ENCODE measurements at places on chromosomes 11 and 22.

DNA sequence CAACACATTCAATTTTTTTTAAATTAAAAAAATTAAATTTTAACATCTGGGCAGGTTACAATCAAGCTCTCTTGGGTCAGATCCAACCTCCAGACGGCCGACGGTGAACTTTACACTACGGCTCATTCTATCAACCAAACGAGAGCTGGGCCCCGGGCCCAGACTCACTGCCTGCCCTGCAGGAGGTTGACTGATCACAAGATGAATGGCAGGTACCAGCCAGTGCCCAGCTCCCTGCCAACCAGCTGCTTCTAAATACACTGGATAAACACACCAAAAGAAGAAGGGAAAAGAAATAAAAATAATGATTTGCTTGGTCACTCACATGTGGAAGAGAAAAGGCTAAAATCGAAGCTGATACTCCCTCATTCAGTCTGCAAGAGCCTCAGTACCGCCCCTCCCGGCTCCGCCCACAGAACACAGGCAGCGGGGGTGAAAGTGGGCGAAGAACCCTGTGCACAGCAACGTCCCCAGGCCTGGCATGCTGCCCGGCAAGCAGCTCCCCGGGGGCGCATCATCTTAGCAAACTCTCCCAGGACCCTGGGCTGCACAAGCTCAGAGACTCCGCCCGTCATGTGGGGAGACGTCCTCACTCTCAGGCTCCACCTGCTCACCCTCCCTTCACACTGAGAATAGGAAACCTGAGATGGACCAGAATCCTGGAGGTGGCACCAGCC, 303.4 kb downstream of the SHANK2 start:
- peak; percentile 97 for DNase-seq

DNA sequence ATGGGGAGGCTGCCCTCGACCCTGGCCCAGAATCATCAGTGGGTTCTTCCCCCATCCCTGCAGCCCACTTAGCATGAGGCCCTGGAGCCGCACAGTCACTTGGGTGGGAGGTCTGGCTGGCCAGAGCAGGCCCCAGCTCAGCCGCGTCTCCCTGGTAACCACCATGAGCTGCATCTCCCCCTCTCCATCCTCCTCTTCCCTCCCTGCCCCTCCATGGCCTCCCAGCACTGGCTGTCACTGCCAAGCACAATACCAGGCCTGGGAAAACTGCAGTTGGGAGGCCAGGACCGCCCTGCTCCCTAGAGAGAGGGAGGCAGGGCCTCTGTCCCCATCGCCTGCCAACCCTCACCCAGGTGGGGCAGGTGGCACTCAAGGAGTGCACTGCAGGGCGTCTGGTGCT, 8.0 kb downstream of the CSDC2 start:
- DNase-seq, result peak; percentile 84

DNA sequence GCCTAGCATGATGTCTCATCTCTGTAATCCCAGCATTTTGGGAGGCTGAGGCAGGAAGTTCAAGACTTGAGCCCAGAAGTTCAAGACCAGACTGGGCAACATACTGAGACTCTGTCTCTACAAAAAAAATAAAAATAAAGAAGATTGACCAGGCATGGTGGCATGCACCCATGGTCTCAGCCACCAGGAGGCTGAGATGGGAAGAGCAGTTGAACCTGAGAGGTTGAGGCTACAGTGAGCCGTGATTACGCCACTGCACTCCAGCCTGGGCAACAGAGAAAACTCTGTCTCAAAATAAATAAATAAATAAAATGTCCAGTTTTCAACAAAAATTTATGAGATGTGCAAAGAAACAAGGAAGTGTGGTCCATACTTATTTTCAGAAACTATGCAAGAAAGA, 28.3 kb downstream of the EFCAB6 start:
- no peak for DNase-seq

GRCh38 chr11:2542406-2542805, 97.6 kb downstream of the KCNQ1 start:
- DNase-seq, result no peak

DNA sequence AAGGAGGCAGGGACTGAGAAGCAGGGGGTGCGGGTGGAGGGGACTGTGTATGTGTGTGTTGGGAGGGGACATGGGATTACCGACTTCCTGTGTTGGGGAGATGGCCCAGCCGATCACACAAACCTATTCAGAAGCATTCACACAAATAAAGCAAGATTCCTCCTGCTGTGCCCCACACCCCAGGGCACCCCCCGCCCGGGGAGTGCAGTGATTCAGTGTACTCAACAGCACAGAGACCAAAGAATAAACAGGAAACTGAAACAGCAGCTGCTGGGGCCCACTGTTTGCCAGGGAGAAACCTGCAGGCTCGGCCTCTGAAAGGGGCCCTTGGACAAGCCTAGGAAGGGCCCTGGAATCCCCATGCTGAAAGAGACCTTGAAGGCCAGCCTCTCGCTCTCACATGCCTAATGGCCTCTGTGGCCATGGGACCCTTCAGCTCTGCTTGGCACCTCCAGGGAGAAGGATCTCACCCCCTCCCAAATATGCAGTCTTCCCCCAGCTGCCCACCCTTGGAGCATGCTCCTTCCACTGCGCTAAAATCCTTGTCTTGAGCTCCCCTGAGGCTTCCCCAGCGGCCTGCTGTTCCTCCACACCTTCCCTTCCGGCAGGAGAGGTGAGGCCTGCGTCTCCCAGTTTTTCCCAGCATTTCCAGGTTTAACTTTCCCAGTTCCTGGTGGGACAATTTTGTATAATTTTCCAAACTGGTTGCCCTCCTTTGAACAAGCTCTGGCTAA, 72.9 kb downstream of the CSNK2A3 start:
- DNase-seq, result no peak

DNA sequence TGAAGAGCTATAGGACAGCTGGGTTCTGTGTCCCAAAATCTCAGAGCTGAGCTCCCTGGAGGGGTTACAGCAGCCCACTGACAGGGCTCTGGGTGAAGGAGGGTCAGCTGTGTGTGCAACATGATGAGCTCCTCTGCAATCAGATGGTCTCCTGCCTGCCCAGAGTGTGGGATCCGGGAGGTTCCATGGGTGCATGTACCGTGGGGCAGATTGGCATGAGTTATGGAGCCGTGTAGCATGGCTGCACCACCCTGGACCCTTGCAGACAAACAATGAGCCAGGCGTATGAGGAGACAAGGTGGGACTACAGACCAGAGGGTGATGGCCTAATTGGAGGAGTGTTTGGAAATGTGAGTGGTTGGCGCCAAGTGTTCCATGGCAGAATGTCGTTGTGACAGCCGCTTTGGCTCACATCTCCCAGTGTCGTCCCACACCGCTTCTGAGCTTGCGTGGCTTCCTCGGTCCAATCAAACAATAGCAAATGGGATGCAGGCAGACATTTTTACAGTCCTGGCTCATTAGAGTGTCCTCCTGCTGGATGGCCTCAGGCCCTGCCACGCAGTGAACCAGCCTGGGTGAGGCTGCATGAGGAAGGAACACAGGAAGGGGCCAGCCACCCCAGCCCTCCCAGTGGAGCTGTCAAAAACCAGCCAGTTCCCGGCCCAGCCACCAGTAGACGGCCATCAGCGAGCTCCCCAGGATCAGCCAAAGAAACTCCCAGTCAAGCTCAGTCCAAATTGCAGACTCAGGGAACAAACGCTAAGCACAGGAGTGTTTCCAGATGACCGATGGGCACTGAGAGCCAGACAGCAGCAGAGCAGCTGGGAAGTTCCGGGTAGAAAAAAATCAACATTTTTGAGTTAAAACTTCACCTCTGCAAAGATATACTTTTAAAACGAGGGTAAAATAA, 1066.9 kb downstream of the BRD1 start:
- DNase-seq, result no peak

- DNase-seq, result no peak
Observed at GRCh38 chr11:117481885-117482284, 154.2 kb downstream of the CEP164 start.

GRCh38 chr11:63508009-63508408, 2.1 kb downstream of the LGALS12 start:
- no peak for DNase-seq

- no peak for DNase-seq
Observed at GRCh38 chr11:16827139-16827538, 88.7 kb downstream of the C11orf58 start.

DNA sequence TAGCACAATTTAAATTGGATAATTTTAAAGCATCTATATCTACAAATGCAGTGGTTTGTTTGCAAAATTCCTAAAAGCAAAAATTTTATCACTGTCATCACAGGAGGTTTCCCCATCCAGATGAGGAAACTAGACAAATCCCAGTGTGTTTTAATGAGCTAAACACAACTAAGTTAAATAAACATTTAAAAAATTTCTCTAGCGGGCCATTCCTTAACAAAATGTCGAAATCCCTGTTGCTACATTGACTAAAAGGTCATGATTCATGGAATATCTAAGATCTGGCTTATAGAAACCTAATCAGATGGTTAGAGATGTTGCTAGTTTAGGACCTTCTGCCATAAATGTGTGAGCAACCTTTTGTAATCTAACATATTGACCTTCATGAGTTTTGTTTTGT, 107.3 kb upstream of the BDNF start:
- DNase-seq, result no peak

GRCh38 chr11:45855308-45855707, 8.0 kb downstream of the CRY2 start:
- DNase-seq, result no peak

GRCh38 chr11:96185220-96185768, 157.7 kb downstream of the MAML2 start:
- no peak for DNase-seq

DNA sequence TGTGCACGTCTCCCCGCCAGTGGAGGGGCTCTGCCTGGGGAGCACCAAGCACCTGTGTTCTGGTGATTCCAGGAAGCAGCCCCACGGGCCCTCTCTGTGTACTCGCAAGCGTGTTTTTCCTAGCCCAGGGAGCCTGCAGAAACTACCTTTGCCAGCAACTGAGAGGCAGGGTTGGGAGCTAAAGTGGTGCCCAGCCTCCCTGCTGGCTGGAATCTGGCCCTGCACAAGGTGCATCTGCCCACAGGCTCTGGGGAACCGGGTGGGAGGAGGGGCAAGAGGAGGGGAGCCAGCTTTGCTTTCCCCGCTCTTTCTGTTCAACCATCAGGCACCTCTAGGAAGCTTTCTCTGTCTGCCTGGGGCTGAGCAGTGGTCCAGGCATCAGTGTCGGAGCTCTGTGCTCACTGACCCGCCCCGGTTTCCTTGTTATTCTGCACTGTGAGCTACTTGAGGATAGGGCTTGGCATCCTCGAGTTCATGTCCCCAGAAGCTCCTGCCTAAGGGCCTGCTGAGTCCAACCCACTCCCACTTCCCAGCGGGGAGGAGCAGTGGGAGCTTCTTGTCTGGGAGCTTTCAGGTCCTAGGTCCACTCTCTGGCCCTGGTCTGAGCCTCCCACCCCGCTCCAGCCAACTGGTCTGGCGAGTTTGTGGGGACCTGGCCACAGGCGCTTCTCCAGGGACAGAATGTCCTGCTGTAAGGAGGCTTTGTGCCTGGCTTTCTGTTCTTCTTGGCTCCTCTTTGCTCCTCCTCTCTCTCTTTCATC, 14.9 kb downstream of the DAGLA start:
- DNase-seq, result peak; percentile 17

DNA sequence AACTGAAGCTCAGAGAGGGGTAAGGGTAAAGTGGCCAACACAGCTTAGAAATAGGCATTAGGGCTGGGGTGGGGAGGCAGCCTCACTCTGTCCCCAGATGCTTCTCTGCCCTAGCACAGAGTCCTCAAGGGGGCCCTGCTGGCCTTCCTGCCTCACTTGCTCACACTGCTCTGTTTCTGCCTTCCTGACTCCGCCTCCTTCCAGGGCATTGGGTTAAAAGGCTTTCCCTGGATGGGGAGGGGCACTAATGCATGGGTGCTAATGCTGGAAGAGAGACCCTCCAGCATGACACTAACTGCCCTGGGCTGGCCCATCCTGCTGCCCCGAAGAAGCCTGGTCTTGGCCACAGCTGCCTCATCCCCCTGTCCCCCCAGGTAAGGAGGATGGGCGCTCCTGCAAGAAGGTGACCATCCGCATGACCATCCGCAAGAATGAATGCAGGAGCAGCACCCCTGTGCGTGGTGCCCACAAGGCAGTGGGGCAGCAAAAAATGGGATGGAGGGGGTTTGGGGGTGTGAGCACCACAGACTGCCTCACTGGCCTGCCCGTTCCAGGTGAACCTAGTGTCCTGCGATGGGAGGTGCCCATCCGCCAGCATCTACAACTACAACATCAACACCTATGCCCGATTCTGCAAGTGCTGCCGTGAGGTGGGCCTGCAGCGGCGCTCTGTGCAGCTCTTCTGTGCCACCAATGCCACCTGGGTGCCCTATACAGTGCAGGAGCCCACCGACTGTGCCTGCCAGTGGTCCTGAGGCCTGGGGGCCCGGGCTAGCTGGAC, 74.0 kb upstream of the MYOD1 start:
- no peak for DNase-seq

- no peak for DNase-seq
Observed at GRCh38 chr11:13423372-13423771, 39.6 kb downstream of the BTBD10 start.

DNA sequence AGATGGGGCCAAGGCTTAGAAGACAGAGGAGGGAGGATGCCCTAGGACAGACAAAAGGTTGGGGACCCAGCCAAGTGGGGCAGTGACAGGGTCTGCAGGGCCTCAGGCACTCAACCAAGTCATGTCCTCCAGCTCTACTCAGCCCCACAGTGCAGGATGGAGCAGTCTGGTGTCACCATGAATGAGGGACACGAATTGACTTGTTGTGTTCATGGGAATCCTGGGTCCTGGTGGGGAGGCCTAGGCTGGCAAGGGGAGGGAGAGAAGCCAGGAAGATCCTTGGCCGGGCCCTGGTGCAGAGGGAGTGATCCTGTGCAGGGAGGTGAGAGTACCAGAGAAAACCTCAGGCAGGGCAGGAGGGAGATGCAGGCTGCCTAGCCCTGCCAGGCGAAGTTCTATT, 12.0 kb downstream of the P2RY6 start:
- no peak for DNase-seq

- no peak for DNase-seq
Observed at GRCh38 chr22:35719212-35719875, 1.7 kb downstream of the APOL5 start.

GRCh38 chr11:95790933-95791708, 823 bp downstream of the CEP57 start:
- peak; percentile 42 for DNase-seq

GRCh38 chr11:112658431-112658878, 302.8 kb upstream of the NCAM1 start:
- DNase-seq, result no peak

DNA sequence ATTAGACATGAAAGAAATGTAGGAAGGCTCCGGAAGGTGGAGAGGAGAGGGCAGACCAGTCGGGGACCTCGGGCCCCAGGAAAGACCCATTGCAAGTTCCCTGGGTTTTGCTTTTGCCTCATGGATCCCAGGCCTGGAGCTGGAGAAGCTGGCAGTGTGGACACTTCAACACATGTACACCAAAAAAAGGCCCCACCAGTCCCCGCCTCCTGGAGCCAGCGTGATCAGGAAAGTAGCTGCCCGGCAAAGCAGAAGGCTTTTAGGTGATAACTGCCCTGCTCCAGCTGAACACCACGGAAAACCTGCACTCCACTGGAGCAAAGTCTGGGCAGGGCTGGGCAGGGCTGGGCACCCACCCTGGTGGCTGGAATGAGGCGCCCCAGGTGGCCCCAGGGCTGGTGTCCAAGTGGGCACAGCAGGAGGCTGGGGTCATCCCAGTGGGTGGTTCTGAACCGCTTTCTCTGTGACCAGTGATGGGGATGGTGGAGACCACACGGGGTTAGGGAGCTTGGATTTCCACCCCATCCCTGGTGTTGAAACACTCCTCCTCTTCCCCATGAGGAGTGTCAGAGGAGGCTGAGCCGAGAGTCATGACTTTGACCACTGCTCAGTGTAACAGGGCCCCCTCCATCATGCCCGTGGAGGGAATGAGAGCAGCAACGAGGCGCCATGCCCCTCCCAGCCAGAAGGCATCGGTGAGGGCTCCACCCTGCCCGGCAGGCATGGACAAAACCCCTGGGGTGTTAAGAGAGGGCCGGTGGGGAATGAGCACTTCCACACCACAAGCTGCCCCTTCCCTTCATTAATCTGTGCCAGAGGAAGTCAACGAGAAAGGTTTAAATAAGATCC, 16.9 kb upstream of the MUC5AC start:
- DNase-seq, result no peak

Measured in NCI-H2171 (cell line).